Astrocyte (in vitro differentiated cells and primary cell): ENCODE measurements at places on chromosomes 11 and 22.
A peak's percentile ranks its signal among the peaks of the same experiment; 100 is the strongest.

DNA sequence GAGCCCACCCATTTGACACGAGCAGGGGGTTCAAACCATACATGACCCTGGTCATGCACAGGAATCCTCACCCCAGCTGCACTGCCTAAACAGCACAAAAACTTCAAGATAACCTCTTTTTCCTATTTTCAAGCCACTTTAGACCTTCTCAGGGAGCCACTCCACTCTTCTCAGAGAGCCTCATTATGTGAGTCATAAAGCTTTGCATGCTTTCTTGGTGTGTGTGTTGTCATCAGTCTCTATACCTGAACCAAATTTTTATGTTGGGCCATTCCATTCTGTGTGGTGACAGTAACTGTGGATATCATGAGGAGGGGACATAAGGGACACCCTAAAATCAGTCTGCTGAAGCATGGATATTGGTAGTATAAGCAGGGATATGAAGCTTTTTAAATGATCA lies 769.5 kb upstream of the API5 start:
- no peak for DNase-seq

DNA sequence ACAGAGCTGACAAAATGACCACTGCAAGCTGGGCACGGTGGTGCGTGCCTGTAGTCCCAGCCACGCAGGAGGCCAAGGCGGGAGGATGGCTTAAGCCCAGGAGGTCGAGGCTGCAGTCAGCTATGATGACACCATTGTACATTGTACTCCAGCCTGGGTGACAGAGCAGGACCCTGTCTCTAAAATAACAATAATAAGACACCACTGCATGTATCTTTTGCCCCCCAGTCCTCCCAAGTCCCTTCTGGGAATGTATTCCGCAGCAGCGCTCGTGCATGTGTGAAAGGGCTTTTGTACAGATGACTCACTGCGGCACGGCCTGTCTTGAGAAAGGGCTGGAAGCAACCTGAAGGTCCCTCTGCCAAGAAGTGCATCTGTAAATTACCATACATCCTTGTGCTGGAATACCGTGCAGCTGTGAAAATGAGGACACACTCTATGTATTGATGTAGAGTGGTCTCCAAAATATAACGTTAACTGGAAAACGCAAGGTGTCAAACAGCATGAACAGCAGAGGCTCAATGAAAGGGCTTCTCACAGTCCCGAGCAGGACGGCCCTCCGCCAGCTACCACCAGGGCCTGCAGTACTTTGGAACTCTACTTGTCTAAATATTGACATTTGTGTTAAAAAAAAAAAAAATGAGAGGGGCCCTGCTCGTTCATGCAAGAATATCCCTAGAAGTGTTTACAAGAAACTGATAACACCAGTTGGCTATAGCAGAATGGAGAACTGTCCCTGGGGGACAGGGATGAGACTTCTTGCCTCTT lies 9.0 kb upstream of the CDC42EP2 start:
- DNase-seq, result peak; percentile 54

DNA sequence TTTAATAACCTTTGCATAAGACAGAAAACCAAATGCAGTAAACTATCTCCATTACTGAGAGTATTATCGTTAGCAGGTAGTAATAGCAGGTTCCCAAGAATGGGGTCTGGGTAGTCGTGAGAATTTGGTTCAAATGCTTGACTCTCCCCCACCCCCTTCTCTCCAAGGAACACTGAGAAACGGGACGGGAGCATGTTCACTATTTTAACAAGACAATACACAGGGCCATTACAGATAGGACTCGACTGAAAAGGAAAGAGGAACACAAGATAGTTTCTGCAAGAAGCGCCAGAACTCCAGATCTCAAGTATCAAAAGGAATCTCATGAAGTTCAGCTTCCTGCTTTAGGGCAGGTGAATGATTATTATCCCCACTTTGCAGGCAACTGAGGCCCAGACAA lies 27.0 kb downstream of the KMT5B start:
- DNase-seq, result no peak

DNA sequence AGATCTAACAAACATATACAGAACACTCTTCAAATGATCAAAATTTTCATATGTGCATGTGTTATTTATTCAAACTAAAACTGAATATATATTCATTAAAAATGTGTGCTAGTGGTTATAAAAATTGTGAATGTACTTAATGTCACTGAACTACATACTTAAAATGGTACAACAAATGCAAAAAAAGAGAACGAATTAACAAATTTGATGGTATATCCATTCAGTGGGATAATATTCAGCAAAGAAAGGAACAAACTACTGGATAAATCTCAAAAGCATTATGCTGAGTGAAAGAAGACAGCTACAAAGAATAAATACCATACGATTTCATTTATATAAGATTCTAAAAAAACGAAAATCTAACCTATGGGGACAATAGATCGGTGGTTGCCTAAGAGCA lies 64.1 kb downstream of the NARS2 start:
- no peak for DNase-seq

DNA sequence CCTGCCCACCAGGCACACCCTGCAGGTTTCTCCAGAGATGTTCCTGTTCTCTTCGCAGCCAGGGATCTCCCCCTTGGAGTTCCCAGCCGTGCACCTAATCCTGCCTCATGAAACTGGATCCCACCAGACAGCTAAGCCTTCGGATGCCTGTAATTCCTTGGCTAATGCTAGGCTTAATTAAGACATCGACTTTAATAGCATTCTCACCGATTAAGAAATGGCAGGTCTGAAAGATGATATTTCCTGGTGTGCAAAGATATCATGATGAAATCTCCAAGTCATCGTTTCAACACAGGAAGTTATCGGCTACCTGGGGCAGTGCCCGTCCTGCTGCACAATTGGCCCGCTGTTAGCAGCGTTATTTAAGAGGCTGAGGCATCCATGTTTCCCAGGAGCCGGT lies 41.5 kb upstream of the CCND1 start:
- DNase-seq, result no peak

DNA sequence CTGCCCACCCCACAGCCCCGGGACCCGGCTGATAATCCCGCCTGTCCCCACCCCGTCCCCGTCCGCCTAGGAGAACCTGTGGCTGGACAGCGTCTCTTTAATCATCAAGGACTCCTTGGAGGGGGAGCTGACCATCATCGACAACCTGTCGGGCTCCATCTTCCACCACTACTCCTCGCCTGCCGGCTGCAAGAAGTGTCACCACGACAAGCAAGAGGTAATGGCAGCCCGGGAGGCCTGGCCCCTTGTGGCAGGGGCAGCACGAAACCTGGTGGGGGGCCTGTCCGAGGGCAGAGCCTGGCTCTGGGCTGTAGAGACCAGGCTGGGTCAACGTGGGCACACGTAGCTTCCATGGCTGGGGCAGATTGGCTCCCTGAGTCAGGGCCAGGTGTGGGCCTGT lies 109.1 kb downstream of the CACNA1I start:
- no peak for DNase-seq

DNA sequence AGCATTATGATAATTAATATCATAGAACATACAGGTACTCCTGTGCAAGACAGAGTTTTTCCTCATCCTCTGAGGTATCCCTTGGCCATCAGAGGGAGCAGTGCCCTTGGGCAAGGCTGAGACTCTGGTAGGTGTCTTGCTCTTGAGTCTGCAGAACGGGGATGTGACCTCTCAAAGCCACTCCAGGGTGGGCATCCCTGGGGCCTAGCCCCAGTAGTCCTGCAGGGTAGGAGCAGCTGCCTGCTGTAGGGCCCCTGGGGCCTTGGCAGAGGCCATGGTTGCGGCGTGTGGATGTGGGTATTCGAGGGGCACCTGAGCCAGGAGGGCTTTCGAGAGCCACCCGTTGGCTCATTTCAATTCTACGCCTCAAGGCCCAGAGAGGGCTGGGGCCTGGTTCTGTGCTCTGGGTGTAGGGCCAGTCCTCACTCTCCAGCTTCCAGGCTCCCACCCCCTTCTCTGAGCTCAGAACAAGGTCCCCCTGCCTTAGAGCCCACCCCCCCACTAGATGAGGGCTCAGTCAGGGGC lies 7.7 kb upstream of the OMP start:
- DNase-seq, result no peak

GRCh38 chr22:45468872-45469271 lies 33.8 kb upstream of the FBLN1 start:
- peak; percentile 68 for DNase-seq
